ENCODE measurements at places on chromosomes 6 and 20. TPM values are rescaled to one million over a fixed set of nuclear protein-coding genes. Genes with fewer than 3 reads are reported as not detected.

DNA sequence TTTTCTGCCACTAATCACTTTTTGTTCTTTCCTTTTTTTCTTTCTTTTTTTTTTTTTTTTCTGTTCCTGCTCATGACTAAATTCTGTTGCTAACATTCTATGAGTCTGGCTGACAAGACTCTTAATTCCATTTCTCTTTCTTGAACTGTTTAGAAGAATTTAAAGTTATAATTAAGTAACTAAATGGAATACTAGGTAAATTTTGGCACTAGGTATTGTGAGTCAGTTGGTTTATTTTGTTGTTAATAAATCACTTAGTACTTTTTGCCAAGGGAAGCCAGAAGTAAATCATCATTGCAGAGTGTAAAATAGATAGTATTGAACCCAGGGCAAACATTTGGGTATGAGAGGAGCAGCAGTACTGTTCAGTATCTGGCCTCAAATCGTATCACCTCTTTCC lies 42.0 kb upstream of the PRDM1 start:
- no peak for DNase-seq

GRCh38 chr6:149098700-149099276 lies 218.7 kb upstream of the TAB2 start:
- DNase-seq, result no peak

Gene BPIFA1
- total RNA-seq, result not detected

DNA sequence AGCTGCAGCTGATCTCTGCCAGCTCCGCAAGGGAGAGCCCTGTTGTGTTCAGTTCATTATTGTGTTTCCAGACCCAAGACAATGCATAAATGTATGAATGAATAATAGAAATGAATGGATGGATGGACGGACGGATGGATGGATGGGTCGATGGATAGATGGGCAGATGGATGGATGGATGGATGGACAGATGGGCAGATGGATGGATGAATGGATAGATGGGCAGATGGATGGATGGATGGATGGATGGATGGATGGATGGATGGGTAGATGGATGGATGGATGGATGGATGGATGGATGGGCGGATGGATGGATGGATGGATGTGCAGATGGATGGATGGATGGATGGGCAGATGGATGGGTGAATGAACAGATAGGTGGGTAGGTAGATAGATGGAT lies 16.7 kb upstream of the LSM14B start:
- no peak for DNase-seq

DNA sequence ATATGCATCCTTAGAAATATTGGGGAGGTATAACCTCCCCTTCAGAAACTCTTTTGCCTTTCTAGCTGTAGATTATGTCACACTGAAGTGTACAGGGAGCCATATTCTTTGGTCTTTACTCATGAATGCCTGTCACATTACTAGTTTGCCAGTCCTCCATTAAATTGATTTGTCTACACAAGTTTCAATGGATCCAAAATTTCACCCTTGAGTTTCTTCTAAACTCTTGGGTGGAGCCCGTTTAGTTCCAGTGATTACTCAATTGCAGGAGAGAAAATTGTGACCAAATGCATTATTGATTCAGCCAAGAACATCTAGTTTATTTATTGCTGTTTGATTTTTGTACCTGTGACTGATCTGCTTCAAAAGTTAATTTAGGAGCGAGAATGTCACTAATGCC lies 60.4 kb upstream of the TFB1M start:
- DNase-seq, result no peak

Gene YIPF3
- total RNA-seq, result 75.1 TPM

DNA sequence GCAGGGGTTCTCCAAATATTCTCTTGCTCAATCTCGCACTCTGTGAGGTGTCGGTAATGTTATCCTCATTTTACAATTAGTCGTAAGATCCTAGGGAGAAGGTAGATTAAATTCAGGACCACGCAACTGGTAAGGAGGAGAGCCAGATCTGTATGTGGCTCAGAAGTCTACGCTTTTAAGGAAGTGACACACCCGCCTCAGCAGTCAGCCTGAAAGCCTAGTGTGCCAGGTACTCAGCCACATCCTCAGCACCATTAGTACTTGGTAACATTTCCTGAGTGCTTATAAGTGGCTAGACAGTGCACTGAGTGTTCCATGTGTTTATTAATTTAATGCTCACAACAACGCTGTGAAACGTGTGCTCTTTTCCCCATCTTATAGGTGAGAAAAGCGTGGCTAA lies 63.7 kb downstream of the DHX35 start:
- no peak for DNase-seq

Gene POPDC3
- 0.62 TPM for total RNA-seq

Gene SNAP25
- 5.8 TPM for total RNA-seq

- DNase-seq, result no peak
Measured at GRCh38 chr6:74925683-74926082, 280.2 kb downstream of the COL12A1 start.
